ENCODE measurements at places on chromosomes 11 and 22. TPM values are rescaled to one million over a fixed set of nuclear protein-coding genes. Genes with fewer than 3 reads are reported as not detected.

The SCGB1D2 gene
- total RNA-seq: not detected

The BRSK2 gene
- 0.38 TPM for total RNA-seq

The TPH1 gene
- total RNA-seq: not detected

The MMP13 gene
- not detected for total RNA-seq

The DNAJB7 gene
- total RNA-seq: not detected

The MPPED1 gene
- total RNA-seq: not detected

The OR5M10 gene
- total RNA-seq: not detected

The POLD3 gene
- 9.1 TPM for total RNA-seq

The CCDC81 gene
- 0.25 TPM for total RNA-seq

The AQP11 gene
- total RNA-seq: 0.38 TPM

The CTR9 gene
- total RNA-seq: 26.1 TPM

The CRYAB gene
- total RNA-seq: 0.13 TPM

The OR6M1 gene
- not detected for total RNA-seq

The GGTLC3 gene
- total RNA-seq: not detected

The OR8K5 gene
- total RNA-seq: not detected

The DERL3 gene
- total RNA-seq: 0.76 TPM

DNA sequence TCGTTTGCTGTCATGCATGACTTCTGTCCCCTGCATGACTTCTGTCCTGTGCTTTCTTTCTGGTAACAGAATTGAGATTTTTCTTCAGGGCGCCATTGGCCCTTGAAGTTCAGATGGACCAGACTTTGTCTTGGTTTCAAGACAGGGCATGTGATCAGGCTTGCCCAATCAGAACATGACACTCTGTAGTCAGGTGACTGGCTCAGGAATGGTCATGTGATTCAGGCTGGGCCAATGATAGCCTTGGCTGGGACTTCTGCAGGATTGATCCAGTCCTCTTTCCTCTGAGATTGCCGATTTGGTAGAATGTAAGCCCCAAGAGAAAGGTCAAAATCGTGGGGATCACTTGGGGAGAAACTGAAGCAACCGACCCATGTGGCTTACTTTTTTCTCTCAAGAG is 90.5 kb upstream of the ALX4 start:
- no peak for DNase-seq

- no peak for DNase-seq
Measured at GRCh38 chr22:19213442-19214077, 35.0 kb upstream of the SLC25A1 start.

GRCh38 chr11:115284773-115285172 is 219.4 kb downstream of the CADM1 start:
- DNase-seq: no peak

DNA sequence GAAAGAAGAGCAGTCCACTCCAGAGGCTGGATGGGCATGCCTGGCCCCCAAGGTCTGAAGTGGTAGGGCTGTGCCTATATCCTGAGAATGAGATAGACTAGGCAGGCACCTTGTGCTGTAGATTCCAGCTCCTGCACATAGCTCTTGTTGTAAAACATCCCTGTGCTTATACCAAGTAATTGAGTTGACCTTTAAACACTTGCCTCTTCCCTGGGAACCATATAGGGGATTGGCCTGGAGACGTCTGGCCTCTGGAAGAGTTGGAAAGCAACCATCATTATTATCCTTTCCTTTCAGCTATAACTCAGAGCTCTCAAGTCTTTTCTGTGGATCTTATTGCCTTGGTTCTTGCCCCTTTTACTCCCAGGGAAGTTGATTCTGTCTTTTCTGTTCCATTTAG is 15.1 kb downstream of the LIMK2 start:
- no peak for DNase-seq

DNA sequence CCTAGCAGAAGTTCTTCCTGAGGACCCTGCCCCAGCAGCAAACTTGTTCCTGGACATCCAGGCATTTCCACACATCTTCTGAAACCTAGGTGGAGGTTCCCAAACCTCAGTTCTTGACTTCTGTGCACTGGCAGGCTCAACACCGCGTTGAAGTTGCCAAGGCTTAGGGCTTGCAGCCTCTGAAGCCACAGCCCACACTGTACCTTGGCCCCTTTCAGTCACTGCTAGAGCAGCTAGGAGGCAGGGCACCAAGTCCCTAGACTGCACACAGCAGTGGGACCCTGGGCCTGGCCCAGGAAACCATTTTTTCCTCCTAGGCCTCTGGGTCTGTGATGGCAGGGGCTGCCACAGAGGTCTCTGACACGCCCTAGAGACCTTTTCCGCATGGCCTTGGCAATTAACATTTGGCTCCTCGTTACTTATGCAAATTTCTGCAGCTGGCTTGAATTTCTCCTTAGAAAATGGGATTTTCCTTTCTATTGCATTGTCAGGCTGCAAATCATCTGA is 159.0 kb downstream of the SBF2 start:
- no peak for DNase-seq

DNA sequence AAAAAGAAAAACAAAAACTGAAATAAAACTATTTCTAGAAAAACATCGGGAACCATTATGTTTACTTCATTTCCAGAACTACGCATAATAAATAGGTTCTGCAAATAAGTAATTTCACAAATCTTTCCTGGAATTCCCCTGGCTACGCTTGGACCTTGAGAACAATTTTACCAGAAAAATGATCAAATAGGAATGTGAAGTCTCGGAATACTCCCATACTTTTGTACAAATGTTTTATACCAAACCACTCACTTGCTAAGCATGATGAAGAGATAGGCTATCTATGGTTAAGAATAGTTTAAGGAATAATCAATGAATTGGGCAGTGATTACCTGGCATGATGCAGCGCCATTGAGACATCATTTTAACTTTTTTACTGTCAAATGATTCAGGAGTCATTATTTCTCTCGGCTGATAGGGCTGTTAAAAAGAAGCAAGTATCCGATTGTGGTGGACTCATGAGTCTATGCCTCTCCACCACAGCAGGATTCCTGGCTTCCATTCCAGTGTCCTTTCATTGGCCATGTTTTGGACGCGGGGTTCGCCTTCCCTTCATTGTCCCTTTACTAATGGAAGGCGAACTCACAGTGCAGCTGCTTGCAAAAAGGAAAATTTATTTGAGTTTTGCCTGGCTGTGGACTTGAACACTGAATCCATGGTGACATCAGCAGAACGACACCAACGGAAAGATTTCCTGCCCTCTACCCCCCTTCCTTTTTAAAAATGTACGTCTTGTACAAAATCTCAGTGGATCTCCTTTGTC is 39.9 kb upstream of the BLID start:
- DNase-seq: no peak

DNA sequence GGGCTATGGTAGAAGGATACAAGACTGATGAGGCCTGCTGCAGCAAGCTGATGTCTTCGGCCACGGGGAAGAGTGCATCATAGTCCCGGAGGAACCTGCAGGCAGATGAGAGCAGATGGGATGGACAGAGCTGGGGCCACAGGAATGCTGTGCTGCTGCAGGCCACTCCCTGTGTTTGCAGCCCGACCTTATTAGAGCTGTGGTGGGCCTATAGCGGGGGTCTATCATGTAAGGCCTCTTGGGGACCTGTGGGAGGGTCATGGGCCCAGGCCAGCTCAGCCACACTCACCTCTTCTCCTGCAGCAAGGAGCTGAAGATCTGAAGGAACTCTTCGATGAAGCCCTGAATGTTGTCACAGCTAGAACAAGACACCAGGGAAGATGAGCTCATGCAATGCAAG is 31.9 kb downstream of the ASCC2 start:
- DNase-seq: no peak

GRCh38 chr11:73393011-73393380 is 16.8 kb downstream of the RELT start:
- no peak for DNase-seq

DNA sequence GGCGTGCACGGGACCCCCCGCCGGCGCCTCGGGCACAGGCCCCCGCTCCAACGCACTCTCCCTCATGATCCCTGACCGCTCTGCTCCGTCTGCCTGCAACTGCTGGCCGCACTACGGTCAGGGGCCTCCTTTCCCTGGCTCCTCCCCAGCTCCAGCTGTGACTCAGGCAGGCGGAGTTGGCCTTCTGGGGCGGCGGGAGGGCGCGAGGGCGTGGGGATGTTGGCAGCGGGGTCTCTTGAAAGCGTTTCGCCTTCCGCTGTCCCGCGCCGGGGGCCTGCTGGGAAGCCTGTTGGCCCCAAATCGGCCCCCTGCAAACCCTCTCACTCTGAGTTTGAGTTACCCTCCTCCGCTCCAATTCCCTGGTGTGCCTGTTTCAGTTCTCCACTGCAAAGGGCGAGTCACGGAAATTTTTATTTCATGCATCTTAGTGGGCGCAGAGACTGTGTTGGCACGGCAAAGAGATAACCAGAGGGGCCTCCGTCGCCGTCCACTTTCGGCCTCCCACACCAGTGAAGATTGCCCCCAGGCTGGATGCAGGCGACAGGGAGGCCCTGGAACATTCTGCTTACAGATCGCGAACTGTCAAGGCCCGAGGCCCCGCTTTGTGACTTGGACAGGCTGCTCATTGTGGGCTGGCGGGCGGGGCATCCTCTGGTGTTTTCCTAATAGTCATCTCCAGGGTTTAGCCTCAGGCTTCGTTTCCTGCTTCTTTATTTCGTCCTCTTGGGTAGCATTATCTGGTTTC is at the start of gene CAVIN3:
CAVIN3 (minus strand) TSS at position 91 of the 745 bp plus-strand sequence; CDS start at position 66, 25 bp downstream.
- DNase-seq: peak; percentile 86

- DNase-seq: no peak
Measured at GRCh38 chr22:40023341-40023841, 28.6 kb downstream of the FAM83F start.

DNA sequence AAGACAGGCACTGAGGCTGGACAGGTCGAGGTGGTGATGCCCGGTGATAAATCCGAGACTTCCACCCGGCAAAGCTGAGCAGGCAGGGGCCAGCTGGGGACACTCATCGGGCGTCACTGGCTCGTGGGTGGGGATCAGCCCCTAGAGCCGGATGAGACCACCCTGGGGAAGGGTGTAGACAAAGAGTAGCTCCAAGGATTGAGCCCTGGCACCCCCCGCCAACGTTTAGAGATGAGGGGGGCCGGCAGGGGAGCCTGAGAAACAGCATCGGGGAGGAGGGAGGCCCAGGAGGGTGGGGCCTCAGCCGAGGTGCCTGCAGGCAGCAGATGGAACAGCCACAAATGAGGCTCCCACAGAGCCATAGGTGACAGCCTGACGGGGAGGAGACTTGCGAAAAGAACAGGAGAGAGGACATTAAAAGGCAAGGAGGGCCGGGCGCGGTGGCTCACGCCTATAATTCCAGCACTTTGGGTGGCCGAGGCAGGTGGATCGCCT is 27.4 kb upstream of the CBX7 start:
- DNase-seq: no peak

DNA sequence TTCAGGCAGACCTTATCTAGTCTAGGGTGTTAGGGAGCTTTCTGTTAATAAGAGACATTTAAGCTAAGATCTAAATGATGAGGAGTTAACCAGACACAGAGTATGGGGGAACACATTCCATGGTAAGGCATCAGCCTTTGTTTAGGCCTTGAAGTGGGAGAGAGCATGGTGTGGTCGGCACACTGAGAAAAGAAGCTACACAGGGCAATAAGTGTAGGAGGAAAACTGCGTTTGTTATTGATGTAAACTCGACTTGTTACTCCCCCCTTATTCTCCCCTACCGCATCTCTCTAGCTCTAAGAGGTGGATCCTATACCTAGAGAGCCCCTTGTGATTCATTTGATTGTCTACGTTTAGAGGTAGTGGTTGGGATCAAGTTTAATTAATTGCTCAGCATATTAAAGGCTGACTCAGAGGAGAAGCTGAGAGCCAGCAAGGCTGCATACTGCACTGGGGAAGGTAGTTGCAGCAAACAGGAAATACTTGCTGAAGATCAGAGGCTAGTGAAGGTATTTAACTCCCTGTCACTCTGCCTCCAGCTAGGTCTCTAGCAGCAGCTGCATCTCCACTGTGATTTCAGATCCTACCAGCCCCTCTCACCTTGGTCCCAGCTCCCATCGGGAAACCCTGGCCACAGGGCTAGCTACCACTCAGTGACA is 86.8 kb upstream of the TEAD1 start:
- DNase-seq: peak; percentile 11

- no peak for DNase-seq
Measured at GRCh38 chr22:43437871-43438475, 26.2 kb downstream of the MPPED1 start.

DNA sequence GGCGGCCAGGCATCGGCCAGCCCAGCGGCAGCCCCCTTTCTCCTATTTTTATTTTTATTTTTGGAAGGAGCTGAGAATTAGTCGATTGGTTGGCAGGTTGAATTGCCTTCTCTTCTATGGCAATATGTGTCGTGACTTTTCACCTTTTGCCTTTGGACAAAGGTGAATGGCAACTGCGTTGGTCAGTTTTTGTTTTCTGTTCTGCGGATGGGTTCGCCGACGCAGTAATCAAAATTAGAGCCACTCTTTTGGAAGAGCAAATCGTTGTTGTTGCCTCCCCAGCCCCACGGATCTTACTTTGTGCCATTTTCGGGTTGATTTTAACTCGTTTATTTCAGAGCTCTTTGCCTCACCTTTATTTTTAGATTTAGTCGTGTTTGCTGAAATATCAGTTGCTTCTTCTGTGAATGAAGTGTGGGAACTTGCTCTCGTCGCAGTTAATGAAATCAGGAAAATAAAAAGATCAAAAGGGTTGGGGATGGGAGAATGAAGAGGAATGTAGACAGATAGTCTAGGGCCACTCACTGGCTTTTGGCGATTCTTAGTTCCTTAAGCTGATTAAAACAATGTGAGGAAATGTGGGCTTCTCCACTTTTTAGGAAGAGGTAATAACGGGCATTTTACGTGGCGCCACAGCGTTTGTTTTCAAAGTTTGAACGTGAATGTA is 1.6 kb downstream of the CECR2 start:
- no peak for DNase-seq

GRCh38 chr11:75384438-75385080 is 14.8 kb upstream of the RPS3 start:
- DNase-seq: peak; percentile 76

- no peak for DNase-seq
Measured at GRCh38 chr11:35927682-35928081, 16.2 kb upstream of the LDLRAD3 start.

DNA sequence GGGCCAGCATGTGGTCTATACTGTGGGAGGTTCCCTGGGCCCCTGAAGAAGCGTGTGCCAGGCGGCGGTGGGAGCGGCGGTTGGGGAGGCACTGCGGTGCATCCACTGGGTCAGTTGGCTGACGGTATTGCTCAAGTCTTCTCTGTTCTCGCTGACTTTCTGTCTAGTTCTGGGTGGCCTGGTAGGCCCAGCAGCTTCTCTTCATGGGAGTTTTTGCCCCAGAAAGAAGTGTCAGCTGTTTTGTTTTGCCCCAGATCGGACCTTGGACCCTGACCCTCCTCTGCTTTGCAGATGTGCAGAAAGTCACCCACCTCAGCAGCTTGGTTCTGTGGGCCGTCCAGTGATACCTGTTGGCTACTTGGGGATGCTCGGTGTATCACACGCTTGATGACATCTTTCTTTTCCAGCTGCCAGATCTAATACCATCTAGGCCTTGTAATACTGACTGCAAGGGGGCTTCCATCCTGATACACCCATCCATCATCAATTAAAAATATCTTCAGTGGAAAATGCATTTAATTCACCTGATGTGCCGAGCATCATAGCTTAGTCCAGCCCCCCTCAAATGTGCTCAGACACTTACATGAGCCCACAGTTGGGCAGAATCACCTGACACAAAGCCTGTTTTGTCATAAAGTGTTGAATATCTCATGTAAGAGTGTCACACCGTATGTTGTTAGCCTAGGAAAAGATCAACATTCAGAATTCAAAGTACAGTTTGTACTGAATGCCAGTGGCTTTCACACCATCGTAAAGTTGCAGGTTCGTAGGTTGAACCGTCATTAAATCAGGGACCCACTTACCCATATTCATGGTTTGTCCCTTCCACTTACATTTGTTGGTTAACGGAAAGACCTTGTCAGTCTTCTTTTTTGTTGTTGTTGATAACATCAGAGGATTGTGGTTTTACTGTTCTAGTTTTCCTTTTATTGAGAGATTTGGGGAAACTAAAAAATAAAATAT is 13.9 kb downstream of the ZBED4 start:
- DNase-seq: no peak

GRCh38 chr11:108346451-108346850 is 120.9 kb downstream of the C11orf65 start:
- DNase-seq: no peak

All from dermis microvascular lymphatic vessel endothelial cell (primary cell).